ENCODE measurements at places on chromosomes 3 and 15.
A peak's percentile ranks its signal among the peaks of the same experiment; 100 is the strongest.

DNA sequence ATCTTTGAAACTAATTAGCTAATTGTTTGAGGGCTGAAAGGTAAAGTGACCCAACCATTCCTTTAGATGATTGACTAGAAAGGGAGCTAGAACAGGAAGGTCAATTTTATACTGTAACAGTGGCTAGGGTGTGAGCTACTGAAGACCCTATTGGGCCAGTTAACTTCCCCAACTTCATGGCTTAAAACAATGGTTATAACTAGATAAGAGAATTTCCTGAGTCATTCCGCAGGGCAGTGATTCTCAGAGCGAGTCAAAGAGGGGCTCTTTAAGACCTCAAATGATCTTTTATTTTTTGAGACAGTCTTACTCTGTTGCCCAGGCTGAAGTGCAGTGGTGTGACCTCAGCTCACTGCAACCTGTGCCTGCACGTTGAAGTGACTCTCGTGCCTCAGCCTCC lies 33.7 kb upstream of the TTBK2 start:
- DNase-seq = no peak

DNA sequence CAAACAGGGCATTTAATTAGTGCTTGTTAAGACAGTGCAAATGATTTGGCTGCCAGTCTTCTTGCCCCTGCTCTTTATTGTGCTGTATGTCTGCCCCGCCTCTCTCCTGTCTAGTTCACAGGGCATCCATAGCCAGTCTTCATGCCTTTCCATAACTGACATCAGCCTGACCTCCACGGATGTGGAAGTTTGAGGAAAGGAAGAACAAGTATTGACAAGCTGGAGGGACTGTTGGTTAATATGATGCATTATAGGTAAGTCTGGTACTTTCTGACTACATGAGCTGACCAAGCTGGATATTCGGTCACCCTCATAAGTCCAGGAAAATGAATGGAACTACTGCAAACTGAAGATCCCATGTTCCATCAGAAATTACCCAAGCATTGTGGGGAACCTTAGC lies 325.9 kb downstream of the TIGIT start:
- DNase-seq = no peak

GRCh38 chr3:105339946-105340345 lies 26.8 kb upstream of the ALCAM start:
- no peak for DNase-seq

DNA sequence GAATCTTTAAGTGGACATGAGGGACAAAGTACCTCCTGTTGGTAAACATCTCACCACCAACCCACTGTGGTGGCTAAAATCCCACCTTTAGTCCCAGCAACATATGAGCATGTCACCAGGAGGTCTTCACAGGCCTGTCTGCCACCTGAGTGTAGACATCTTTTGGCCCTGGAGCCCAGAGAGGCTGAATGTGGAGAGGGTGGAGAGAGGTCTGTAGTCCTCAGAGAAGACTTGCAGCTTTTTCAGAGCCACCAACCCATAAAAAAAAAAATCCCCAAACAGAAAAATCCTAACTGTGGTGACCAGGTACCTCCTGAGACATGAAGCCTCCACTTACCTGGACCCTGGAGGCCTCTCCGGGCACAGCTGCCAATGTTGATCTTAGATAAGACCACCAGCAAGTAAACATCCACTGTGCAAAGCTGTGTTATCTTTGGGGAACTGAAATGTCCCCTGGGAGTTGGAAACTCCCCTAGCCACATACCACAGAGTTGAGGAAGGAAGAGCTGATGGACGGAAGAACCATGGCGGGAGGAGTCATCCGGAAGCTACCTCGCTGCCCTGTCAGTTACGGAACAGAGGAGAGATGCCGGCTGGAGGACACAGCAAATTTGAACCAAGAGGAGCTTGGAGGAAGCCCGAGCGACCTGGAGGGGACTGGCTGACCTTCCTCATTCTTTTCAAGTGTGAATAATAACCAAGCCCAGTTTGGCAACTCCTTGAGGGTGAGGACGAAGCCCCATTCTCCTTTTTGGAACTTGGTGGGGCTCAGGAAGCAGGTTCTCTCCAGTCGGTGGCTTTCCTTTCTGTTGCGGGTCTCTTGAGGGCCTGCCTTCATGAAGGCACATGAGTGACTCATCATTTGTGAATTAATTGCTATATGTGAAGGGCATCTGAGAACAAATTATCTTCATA lies at the start of gene GHRL:
GHRL (minus strand) TSS at position 443 of the 915 bp plus-strand sequence. CDS start 2,767 bp downstream, outside the sequence.
- DNase-seq = no peak

DNA sequence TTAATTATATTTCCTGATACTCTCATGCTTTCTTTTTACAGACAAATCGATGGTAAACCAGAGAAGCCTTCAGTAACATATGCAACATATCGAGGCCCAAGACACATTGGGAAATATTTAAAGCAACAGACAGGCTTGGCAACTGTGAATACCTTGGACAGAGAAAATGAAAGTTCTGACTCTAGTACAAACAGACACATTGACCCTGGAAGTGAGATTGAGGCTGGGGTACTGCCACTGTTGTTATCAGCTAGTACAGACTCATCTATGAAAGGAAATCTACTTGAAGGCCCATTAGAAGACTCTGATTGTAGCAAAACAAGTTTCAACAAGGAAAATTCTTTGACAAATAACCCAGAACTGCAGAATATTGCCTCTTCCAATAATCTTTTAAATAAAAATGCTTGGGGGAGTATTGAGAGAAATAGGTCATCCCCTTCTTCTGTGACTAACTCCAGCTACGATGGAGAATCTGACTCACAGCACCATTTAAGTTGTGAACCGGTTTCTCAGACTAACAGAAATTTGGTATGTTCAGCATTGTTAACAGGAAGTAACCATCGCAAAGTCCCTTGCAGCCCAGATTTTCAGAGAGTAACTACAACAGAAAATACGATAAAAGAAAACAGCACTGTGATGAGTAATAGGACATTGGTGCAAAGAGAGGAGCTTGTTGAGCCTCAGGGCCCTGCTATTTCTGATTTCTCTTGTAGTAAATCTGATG lies 50.2 kb downstream of the CRYBG3 start:
- DNase-seq = no peak

GRCh38 chr3:21718161-21718765 lies 32.7 kb downstream of the ZNF385D start:
- DNase-seq = no peak

- DNase-seq = no peak
These were observed 22.0 kb upstream of the ZCWPW2 start for GRCh38 chr3:28326458-28326926.

GRCh38 chr15:27027229-27027628 lies 56.2 kb downstream of the GABRG3 start:
- no peak for DNase-seq

GRCh38 chr3:137347132-137347531 lies 389.3 kb downstream of the IL20RB start:
- no peak for DNase-seq

DNA sequence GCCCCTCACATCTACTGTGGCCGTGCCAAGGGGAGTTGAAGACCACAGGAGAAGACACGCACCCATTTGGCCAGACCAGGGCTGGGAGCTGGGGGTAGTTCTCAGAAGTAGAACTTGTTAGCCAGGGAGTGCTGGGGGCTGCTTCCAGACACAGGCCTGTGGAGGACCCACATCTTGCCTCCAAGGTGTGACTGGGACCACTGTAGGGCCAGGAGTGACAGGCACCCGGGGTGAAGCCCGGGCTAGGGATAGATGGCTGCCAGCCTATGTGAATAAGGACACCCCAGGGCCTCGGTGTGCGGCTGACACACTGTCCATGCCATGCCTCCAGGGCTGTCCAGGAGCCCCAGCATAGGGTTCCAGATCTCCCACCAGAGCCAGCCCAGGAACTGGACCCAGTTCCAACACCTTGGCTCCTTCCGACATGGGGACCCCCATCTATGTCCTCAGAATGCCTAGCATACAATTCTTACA lies 1.8 kb downstream of the ANPEP start:
- DNase-seq = no peak

DNA sequence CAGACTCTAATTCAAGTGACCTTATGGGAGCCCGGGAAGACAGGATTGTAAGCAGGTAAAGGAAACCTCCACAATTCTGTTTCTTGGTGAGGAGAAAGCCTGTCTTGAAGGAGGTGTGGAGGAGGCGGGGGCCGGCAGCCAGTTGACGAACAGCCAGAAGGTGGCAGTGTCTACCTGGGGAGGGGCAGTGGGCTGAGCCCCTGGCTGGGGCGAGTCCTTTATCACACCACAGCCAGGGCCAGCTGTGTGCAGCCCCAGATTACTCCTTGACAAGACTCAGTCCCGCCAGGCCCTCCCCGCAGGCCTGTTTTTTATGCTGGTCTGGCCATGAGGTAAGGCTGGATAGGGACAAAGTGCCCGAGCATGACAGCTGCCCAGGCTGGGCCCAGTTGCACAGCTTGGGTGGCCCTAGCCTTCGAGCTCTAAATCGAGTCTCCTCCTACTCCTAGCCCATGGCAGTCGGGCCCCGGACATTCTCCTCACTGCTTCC lies 40.9 kb upstream of the IDH2 start:
- no peak for DNase-seq

- DNase-seq = no peak
These were observed 765.3 kb downstream of the TBL1XR1 start for GRCh38 chr3:176431991-176432390.

DNA sequence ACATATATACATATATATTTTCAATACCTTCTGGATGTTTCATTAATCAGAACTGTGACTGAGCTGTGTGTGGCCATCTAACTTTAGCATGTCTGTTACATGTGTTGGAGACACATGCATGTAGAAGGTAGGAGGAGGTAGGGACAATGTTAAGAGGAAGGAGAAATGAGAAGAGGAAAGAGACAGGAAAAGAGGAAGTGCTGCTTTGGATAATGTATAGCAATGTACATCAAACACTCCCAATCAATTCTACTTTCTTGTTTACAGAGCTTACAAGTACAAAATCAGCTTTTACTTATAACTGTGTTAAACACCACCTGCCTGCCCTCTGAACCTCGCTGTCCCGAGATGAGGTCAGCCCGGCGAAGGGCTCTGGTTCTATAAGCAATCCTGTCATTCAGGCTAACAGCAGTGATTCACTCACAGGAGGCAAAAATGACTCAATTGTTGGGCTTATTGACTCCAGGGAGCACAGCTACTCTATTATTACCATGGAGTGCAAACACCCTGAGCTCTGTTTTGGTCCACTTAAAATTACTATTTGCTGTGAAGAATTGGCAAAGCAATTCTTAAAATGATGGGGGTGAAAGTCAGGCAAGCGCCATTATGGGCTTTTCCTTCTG lies 188.9 kb downstream of the MEIS2 start:
- peak; percentile 92 for DNase-seq

DNA sequence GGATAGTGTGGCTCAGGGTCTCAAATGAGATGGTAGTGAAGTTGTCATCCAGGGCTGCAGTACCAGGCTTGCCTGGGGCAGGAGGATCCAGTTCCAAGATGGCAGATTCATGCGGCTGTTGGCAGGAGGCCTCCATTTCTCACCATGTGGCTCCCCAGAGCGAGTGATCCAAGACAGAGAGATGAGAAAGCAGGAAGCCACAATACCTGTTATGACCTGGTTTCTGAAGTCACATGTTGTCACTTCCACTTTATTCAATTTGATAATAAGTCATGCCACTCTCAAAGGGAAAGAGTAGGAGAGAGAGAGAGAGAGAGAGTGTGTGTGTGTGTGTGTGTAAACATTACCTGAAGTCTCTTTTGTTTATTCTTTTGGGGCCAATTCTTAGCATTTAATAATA lies 30.1 kb downstream of the TMOD2 start:
- no peak for DNase-seq

DNA sequence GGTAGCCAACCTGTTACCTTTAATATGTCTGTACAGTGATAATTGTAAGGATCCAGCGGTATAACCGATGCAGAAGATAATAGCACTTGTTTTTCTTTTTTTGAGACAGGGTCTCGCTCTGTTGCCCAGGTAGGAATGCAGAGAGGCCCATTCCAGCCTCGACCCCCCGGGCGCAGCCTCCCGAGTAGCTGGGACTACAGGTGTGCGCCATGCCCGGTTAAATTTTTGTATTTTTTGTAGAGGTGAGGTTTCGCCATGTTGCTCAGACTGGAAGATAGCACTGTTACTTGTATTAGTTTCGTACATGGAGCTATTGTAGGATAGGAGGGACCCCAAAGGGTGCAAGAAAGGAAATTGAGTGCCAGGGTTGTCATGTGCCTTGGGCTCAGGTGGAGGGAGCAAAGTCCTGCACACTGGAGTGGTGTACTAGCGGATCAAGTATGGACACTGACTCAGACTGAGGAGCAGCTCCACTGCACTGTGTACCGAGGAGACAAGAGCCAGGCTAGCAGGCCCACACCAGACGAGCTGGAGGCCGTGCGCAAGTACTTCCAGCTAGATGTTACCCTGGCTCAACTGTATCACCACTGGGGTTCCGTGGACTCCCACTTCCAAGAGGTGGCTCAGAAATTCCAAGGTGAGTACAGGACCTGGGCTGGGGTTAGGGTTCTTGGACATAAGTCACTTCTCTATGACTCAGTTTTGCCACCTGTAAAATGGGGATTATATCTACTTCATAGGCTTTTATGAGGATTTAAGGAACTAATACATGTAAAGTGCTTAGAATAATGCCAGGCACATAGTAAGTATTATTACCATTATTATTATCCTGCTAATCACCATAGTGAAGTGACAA lies 1.0 kb downstream of the OGG1 start:
- DNase-seq = no peak

DNA sequence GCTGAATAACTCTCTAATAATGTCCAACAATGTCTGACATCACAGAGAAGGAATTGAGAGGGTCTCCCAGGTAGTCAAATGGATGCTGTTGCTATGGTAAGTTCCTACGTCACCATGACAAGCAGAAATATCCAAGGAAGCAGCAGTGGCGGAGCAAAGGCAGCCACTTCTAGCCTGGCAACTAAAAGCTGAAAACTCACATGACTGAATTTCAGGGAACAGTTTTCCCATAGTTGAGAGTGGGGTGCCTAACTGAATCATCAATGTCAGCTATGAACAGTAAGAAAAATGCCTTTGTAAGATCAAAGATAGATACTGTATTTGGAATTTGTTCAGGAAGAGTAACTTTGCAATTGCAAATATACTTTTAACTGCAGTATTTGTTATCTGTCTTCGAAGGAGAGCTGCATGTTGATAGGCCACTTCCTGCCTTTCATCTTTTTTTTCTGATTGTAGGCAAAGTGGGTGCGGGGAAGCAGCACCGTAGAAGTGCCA lies 161.7 kb downstream of the BBX start:
- no peak for DNase-seq

- no peak for DNase-seq
These were observed 6.8 kb upstream of the AMOTL2 start for GRCh38 chr3:134381076-134381475.

- DNase-seq = no peak
These were observed 59.1 kb upstream of the CTNNB1 start for GRCh38 chr3:41140242-41140641.

- no peak for DNase-seq
These were observed 4.4 kb downstream of the HYAL2 start for GRCh38 chr3:50318163-50318562.

DNA sequence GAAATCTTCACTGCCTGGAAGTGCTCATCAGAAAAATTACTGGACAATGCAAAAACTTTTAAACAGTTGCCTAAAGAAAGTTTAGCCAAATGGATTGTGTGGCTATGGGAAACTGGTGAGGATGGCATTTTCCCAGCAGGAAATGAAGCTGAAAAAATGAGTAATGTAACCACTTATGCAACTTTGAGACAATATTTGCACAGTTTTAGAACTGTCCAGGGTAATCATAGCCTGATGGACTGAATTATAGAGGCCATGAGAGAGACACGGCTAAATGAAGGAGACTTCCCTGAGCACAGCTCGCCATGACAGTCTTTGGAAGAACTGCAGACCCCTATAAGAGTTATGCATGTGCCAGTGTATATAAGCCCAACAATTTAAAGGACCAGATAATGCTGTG lies 881.5 kb downstream of the VGLL3 start:
- DNase-seq = no peak

Measured in NCI-H2081 treated with DMSO at 0.1 percent for 48 hours (cell line).